PC-9 (cell line): ENCODE measurements at places on chromosomes 3 and 15. TPM values are rescaled to one million over a fixed set of nuclear protein-coding genes. Genes with fewer than 3 reads are reported as not detected.
A peak's percentile ranks its signal among the peaks of the same experiment; 100 is the strongest.

- DNase-seq: no peak
These were observed 31.9 kb upstream of the RAB6B start for GRCh38 chr3:133927540-133928066.

DNA sequence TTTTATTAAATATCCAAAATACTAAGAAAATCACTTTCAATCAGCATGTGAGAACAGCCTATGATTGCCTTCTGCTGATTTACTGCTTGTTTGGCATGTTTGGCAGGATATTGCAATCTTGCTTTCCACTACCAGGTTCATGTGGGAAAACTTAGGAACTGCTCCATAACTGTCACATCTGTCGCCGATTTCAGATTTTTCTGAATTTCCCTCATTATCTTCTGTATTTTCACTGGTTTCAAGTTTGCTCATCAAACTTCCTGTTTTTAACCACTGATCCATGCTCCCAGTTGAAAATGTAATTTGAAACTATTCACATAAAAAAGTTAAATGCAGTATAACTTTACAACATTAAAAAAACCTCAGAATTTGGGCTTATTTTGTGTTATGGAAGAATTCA, 93.0 kb downstream of the NFKBIZ start:
- DNase-seq: no peak

DNA sequence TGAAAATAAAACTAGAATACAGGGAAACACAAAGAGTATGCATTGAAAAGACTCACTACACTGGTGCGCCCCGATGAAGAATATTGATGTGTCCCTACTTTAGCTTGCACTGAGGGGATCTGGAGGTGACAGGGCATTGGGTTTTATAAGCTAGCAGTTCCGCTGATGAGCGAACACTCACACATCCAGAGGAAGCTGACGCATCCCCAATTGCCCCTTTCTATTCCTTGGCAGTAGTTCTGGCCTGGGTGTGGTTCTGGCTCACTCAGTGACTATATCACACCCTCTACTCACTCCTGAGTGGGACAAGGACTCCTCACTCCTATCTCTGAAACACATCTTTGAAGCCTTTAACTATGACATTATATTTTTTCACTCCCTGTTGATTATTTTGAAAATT, 71.0 kb downstream of the B3GNT5 start:
- DNase-seq: no peak

DNA sequence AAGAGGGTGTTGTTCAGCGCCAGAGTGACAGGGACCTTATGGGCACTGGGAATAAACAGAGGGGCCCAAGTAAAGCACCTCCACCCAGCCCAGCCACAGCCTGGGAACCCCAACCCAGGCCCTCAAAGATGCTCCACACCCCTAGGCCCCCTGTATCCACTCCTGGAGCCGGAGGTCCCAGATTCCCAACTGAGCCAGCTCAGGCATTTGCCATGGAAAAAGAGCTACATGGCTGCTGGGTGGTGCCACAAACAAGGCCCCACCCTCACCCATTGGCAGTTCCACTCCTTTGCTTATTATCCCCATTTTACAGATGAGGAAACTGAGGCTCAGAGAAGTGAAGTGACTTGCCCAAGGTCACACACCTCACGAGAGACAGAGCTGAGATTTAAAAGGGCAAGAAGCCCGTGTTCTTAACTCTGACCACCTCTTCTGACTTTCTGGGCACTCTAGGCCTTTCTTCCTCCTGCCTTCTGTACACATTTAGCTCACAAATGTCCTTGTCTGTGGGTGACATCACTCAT, 16.9 kb downstream of the ANPEP start:
- DNase-seq: no peak

DNA sequence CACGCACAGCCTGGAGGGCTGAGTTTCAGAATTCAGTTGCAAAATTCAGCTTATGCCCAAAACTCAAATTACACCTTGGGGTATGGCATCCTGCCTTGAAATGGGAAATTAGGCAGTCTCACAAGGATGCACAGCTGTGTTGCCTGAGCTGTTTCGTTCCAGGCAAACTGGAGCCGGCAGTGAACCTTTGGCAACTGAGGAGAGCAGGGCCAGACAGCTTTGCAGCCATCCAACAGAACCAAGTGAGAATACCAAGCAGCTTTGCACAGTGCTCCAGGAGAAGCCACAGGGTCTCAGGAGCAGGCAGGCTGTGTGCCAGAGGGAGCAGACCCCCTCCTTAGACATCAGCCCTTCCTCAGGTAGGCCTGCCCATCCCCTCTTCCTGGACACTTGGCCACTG, 32.5 kb upstream of the BFSP2 start:
- DNase-seq: no peak

DNA sequence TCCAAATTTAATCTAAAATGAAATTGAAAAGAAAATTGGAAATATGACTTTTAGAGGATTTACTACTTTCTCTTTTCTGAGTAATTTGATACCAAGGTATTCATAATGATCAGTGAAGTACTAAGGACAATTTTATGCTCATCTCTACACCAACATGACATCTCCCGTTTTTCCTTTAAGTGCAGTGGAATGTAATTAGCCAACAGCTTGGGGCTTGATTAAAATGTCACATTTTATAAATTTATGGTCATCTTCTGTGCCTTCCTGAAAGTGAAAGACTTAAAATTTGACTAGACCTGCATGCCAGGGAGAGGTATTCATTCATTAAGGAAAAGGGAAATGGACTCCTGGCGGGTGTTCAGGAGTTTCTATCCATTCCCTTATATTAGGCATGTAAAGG, 228.2 kb upstream of the CNTN3 start:
- no peak for DNase-seq

DNA sequence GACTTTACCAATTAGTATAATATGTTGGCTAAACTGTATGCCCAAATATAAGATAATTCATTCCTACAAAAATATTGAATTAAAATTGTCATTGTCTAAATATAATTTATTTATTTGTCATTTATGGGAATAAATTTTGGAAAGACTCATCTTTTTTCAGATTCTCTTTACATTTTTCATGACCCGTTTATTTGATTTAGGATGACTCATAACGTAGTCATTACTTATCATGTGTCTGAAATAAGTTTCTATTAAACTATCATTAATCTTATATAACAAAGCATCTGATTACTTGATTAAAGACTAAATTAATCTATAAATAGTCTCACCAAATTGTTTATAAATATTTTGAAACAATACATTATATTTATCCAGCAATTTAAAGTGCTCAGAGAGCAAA, 516.6 kb downstream of the CADM2 start:
- DNase-seq: no peak

DNA sequence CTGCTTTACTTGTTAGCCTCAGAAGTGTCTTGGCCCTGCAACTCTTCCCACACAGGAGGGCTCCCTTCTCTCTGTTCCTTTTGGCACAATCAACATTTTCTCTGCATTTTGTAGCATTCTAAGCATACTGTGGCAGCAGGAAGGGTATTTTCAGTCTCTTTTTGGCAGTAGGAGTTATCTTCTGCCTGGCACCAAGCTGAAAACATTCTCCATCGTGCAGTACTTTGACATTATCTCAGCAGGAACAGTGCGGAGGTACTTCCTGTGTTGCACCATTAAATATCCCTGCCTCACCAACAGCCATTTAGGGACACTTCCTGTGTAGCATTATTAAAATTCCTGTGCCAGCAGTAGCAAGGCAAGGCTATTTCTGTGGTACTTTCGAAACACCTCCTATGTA, 233.2 kb upstream of the SEMA6D start:
- DNase-seq: no peak

The SH3BP5 gene
- 31.6 and 39.3 TPM in 2 replicates for total RNA-seq

The PIGX gene
- total RNA-seq: 47.6 and 52.9 TPM in 2 replicates

DNA sequence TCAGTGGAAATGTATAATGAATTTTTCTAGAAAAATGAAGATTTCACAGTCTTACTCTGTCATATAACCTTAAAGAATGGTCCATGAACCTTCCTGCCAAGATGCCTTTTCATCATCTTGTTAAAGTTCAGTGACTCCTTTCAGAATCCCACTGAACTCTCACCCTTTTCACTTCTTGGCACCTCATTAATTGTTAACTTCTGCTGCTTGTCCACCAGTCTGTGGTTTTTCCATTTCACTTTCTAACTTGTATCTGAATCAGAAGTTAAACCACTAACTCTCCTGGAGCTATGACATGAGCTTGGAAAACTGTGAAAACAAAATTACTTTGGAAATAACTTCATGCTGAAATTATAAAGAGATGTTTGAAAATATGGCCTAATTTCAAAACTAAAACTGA, 281.2 kb upstream of the ALCAM start:
- no peak for DNase-seq

DNA sequence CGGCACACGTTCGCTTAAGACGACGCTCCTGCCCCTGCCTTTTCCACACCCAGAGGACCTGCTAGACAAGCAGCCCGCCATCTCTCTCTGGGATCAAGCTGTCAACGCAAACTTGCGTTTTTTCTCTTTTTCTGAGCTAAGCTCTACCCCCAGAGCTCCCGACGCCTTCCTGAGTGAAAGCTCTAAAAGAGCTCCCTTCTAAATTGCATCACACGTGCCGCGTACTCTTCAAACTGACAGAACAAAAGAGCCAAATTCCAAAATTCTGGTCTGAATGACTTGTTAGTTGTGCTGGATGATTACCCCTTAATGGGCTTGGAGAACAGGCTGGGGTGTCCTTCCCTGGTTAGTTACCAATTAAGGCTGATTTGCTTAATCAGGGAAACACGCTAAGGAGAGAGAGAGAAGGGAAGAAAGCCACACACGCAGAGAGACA, 81.2 kb downstream of the MDFIC2 start:
- DNase-seq: no peak

GRCh38 chr3:124995460-124995994, 60.3 kb downstream of the HEG1 start:
- DNase-seq: peak; percentile 52

GRCh38 chr3:62761311-62761710, 113.9 kb downstream of the CADPS start:
- DNase-seq: no peak

The ZNF660 gene
- total RNA-seq: 1.0 and 1.2 TPM in 2 replicates
